ENCODE measurements at places on chromosomes 11 and 22.

DNA sequence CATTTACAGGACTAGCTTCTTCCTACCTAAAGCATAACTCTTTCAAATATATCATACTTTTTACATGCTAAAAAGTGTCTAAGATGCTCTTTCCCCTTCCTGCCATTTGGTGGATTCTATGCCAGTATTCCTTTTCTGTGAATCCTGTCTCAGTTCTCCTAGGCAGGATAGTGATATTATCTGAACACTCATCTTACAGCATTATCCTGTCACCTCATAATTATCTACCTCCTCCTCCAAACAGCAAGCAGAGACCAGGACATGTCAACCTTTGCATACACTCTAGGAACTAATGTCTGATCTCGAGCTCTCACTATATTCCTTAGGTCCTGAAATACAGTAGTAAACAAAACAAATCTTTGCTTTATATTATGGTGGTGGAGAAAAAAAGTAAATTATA is 275.5 kb downstream of the FAM181B start:
- no peak for DNase-seq

GRCh38 chr11:83951521-83951920 is 665.4 kb upstream of the CCDC90B start:
- no peak for DNase-seq

DNA sequence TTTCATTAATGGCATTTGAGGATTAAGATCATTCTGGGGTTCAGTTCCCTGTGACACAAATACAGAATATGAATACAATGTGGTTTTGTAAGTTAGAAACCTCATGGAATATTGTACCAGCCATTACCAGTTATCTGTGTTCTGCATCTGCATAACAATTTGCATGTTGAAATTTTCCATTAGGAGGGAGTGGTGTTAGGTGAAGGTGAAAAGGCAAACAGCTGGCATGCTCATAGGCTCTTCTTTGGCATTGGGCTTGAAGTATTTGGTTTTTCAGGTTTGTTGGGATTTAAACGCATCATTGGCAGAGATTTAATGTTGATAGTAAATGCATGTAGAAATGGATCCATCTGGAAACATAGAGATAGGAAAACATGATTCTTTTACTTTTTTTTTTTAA is 18.6 kb downstream of the RTN3 start:
- no peak for DNase-seq

DNA sequence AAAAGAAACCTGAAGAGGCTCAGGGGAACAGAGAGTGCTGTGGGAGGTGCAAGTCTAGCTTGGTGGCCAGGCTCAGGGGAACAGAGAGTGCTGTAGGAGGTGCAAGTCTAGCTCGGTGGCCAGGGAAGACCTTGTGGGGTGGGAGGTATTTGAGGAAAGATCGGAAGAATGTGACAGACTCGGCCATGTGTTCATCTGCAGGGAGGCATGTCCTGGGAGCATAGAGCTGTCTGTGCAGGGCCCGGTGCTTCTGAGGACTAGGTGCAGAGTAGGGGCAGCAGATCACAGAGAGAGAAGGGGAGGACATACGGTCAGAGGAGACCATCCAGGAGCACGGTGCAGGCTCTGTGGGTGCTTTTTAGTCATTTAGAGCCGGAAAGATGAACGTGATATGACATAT is 10.8 kb downstream of the IFITM10 start:
- no peak for DNase-seq

GRCh38 chr11:118892514-118892913 is 8.8 kb downstream of the CXCR5 start:
- no peak for DNase-seq

DNA sequence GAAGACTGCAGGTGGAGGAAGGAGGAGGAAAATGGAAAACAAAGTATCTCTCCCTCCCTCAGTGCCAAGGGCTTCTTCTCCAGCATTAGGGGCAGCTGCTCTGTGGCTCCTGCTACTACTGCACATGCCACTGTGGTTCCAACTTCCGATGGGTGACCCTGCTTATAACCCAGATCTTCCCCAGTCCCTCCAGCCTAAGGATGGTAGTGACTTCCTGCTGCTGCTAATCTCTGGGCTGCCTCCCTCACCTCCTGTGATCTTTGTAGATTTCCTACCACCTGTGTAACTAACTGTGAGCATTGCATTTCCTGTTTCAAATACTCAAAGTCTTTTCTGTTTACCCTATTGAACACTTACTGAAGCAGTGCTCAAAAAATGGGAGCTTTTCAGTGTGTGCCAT is 28.7 kb upstream of the TRPC6 start:
- DNase-seq: no peak

DNA sequence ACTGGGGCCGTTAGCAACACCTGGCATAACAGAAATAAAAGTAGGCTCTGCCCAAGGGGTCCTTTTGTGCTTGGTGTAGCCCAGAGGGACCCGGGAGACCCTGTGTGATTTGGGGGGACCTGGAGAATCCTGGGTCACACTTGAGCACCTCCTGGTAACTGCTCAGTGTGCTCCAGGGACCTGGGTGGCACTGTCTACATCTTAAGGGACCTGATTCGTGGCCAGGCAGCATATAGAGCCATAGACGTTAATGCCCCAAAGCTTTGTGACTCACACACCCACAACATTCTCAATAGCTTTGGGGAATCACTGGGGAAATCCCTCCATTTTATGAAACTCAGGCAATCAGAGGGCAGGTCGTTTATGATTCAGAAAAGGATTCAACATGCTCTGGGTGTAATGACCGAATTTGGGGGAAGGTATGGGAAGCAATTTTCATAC is 3.6 kb upstream of the IGF2 start:
- no peak for DNase-seq

DNA sequence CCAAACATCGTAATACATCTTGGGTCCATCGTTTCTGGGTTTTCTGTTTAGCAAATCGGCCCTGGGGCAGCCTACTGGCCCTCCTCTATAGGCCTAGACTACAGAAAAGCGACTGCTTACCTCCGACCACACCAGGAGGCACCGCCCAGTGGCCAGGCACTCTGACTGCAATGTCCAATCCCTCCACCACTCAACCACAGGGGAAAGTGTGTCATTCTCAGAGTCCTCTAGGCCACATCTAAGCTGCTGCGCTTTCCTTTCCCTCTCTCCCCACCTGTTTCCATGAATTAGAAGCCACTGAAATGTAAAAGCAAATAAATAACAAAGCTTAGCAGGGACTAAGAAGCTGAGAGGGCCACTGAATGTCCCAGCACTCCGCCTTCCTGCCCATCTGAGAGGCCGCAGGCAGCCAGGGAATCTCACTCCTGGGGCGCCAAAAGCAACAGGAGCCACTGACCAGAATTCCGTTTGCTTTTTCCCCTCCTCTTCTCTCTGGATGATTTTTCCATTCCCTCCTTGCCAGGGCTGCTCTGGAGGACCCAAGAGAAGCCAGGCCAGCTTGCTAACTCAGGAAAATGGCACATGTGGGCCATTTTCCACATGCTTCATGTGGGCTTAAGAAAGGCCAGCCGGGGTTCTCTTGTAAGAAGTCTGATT is 50.1 kb upstream of the FLI1 start:
- no peak for DNase-seq

- DNase-seq: no peak
Observed at GRCh38 chr22:48592066-48592345, 1235.7 kb downstream of the BRD1 start.

- no peak for DNase-seq
Observed at GRCh38 chr11:33225371-33225770, 31.8 kb upstream of the HIPK3 start.

DNA sequence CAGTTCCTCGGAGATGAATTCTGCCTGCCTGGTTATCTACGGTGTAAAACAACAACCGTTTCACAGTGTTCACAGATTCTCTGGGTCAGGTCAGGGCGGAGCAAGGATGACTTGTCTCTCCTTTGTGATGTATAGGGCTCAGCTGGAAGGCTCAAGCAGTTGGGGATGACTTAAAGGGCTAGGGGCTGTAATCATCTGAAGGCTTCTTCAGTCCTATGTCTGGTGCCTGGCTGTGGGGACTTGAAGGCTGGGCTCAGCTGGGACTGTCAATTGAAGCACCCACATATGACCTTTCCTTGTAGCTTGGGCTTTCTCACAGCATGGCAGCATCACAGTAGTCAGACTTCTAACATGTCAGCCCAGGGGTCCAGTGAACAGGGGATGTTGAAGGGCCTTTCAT is 29.3 kb downstream of the EIF3F start:
- no peak for DNase-seq

- DNase-seq: no peak
Observed at GRCh38 chr11:35750981-35751663, 88.5 kb downstream of the TRIM44 start.

DNA sequence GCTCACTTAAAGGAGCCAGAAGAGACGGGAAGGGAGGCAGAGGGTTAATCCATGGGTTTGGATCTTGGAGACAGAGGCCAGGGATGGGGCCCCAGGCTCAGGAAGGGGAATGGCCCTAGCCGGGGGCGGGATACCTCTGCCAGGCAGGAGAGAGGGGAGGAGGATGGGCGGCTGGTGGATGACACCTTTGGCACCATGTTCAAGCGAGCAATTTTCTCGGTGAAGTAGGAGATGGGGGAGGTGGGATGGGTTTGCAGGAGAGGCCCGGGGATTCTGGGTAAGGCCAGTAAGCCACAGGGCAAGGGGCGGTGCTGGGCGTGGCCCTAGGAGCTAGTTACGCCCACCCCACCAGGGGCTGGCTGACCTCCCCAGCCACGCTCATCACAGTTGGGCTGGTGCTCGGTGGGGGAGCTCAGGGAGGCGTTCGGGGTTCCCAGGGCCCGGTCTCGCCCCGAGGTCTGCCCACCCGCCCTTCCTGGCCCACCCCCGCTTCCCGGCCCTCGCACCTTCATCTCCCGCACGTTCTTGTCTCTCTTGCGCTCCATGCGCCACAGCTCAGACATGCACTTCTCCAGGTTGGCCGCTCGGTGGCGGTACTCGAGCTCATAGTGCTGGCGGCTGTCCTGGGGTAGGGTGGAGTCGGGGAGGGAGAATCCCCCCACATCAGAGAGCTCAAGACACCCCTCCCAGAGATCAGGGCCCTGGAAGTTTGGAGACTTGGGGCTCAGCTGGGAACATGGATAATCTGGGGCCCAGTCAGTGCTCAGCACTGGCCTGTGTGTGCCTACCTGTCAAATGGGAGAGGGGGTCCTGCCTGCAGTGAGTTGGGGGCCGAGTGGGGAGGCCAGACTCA is 12.7 kb downstream of the BAIAP2L2 start:
- DNase-seq: no peak
